ENCODE measurements at places on chromosomes 2 and 18.

DNA sequence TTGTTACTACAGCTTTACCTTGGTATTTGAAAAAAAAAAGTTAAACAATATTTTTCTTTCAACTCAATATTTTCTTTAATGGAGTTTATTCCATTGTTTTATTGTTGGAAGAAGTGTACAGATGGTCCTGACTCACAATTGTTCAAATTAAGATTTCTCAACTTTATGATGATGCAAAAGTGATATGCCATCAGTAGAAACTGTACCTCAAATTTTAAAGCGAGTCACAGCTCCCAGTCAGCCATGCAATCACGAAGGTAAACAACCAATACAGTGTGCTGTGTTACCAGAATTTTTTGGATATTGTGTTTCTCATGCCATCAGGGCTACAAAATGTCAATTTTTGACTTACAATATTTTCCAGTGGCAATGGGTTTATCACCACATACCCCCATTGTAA is 54.0 kb upstream of the COL5A2 start:
- DNase-seq, result no peak

- no peak for DNase-seq
Measured at GRCh38 chr2:120787822-120788700, 52.4 kb downstream of the GLI2 start.

DNA sequence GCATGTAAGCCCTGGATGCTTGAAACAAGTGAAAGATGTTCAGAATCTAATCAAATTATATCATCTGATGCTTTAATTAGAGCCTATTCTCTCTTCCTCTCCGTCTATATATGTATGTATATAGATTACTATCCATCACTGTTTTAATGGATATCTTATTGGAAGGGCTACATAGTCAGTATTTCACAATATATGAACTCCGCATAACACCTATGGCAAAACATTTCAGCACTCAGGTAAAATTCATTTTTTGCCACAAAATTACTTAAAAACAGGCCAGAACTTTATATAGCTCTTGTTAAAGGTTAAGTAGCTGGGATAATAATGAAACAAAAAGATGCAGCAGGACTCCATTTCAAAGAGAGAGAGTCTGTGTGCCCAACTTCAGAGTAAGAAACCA is 1.2 kb downstream of the PJVK start:
- DNase-seq, result no peak

GRCh38 chr2:115162494-115163293 is 720.3 kb downstream of the DPP10 start:
- DNase-seq, result no peak

DNA sequence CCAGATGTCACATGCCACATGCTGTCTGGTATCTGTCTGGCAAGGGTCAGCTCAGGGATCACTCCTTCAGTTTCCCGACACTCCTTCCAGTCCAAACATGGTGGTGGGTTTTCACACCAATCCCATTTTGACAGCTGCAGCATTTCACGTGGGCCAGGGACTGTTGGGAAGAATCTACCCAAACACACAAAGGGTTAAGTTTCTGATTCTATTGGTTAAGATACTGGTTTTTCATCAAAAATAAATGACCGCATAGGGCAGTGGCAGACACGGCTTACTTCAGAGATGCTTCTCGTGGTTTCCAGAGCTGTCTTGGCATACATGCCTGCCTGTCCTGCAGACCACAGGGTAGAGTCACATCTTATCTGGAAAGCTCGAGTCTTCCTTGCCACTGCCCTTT is 79.7 kb downstream of the PSMG2 start:
- DNase-seq, result no peak

DNA sequence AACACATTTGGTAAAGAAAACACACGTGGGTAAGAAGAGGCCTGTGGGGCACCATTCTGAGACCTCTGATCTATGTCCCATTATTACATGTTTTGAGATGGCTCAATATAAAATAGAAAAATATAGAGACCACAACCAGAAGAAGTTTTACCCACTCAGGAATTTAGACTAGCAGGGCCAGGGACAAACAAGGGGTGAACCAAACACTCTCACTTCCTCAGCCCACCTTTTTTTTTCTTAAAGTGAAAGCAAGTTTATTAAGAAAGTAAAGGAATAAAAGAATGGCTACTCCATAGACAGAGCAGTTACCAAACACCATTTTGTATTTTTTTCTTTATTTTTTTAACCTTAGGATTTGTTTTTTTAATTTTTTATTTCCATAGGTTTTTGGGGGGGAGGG is 119.0 kb upstream of the REV1 start:
- DNase-seq, result no peak

DNA sequence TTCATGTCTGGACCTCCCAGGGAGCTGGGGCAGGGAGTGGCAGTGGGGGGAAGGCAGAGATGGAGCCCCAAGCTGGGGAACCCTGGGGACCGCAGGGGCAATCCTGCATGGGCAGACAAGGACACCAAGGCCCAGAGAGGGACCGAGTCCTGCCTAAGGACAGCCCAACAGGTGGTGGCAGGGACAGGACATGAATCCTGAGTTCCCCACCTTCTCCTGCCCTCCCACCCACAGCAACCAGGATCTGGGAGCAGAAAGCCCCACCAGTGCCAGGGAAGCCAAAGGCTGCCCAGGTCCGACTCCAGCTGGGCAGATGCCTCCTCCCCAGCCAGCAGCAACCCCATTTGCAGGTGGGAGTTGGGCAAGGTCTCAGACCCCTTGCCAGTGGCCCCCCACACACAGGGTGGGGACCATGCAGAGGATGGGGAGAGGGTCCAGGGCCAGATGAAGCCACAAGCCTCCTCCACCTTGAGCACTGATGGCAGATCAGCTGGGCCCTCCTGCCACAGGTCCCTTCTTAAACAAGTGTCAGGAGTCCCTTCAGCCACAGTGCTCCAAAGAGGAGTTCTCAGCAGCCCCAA is 6.3 kb downstream of the ADRA2B start:
- DNase-seq, result no peak

DNA sequence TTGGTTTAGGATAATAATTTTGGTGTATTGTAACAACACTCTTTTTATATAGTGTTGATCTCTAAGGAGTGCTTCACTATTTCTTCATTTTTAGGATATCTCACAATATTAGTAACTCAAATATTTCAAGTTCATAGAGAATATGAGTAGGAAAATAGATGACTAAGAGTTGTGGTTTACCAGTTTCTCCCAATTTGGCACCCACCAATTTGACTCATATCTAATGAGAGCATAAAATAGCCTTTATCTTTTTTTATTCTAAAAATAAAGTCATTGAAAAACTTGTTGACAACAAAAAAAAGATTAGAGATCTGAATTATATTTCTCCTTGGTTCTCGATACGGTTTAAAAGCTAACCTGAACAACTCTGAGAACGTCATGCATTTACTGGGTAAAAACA is 204.0 kb downstream of the PARD3B start:
- no peak for DNase-seq

DNA sequence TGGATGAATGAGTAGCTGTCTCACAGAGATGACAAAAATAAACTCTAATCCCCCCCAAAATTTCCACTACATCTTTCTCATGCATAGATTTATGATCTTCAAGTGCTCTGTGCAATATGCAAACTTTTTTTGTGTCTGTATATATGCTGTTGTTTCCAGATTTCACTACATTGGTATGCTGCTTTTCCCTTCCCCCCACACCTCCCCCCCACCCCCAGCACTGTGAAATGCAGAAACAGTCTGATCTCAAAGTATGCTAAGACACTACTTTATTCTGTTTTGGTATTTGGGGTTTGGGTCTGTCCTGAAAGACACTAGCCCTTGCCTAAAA is 524 bp upstream of the KLHL14 start:
- DNase-seq, result no peak

DNA sequence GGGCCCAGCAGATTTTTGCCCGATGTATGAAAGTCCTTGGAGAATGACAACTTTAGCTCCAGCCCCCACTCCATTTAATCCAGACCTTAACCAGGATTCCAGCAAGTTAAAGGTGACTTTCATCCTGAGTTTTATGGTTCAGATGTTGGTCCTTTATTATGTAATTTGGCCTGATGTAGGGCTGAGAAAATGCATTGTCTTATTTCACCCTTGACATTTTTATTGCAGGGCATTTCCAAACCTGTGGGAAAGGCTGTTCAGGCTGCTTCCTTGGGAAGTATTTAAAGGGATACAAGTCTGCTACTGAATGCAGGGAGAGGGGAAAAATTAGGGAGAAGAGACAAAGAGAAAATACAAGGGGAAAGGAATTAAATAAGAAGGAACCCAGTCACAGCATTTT is 48.8 kb downstream of the ASB1 start:
- DNase-seq, result no peak

DNA sequence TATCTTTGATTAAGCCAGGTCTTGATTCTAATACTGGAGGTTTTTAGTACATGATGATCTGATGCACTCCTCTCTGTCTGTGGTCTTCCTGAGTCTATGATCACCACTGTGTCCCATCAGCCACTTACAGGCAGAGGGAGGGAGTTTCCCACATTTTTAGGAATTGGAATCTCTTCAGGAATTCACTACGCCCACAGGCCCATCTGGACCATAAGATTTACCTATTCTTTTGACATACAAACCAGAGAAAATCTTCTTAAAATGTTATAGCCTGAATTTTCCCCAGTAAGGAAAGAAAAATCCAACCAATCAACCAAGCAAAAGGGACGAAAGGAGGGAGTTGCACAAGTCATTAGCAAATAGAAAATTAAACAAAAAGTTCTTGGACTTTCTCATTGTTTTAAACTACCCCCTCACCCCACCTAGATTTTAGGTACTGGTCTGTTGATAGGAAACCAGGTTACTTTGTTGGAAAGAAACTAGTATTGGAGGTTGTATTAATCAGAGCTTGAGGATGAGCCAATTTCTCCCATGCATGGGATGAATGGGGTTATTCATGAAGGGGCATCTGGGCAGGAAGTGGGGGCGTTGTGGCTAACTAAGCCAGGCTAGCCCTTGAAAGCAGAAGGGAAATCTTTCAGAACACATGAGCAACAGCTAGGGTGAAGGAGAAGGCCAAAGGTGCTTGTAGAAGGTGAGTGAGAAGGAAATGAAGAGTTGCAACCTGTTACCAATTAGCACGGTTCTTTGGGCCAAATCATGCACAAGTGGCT is 328.2 kb upstream of the MEX3C start:
- DNase-seq, result no peak

- no peak for DNase-seq
Measured at GRCh38 chr18:50099725-50100407, 95.1 kb downstream of the MYO5B start.

DNA sequence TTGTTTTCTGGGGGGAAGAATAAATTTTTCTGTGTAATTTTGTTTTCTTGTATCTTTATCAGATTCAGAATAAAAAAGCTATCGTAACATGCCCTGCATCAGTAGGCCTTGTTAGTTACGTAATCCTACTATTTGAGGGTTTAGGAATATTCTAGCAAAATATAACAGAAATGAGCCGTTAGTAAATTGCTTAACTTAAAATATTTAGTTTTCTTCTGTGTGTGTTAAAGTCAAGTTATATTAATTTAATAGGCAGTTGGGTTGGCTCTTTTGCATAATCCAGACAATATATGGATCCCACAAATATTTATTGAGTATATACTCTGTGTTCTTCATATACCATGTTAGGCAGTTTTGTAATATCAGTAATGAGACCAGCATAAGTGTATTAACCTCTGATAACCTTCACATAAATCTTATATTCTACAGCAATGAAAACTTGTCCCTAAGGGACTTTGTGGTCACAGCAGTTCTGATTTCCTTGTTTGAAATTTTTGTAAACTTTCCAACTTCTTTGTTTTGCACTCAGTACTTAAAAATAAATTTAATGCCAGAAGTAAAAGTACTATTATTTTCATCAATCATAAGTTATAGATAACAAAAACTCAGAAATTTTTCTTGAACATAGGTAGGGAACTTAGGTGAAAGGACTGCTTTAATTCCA is 151.9 kb downstream of the FMNL2 start:
- no peak for DNase-seq

- DNase-seq, result no peak
Measured at GRCh38 chr2:114010001-114010400, 120.1 kb downstream of the ACTR3 start.

DNA sequence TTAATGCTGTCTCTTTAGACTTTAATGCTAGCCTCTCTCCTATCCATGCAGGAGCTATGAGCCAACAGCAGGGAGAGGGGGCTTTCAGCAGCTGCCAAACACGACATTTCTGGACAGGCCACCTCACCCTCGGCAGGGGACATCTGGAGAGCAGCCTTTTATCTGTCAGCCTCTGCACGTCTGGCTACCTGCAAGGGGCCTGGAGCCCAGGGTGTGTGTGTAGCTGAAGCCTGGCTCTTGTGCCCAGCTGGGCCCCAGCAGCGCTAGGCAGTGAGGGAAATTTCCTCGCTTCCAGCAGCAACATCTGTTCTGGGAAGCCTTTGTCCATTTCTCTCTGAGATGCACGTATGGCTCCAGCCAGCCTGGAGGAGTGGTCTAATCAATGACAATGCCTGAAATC is 728.7 kb upstream of the ID2 start:
- no peak for DNase-seq

- no peak for DNase-seq
Measured at GRCh38 chr2:16152071-16152927, 211.9 kb downstream of the MYCN start.

- no peak for DNase-seq
Measured at GRCh38 chr2:69335311-69335710, 51.7 kb downstream of the GFPT1 start.

- no peak for DNase-seq
Measured at GRCh38 chr2:28357055-28357454, 35.6 kb upstream of the FOSL2 start.

DNA sequence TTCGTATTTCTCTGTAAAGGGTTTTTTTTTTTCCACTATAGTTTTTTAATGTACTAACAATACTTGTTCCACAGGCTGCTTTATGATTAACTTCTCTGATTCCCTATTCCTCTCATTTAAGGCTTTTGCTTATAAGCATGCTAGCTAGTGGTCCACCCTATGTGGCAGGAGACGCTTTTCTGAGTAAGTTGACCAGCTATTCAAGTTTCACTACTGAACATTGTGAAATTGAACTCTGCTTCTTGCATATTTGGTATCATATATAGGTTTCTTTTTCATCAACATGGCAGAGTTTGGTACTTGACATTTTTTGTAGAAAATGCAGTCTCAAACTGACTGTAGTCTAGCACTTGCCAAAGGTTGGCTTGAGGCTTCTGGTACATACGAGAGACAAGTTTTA is 74.2 kb downstream of the OTX1 start:
- no peak for DNase-seq

- no peak for DNase-seq
Measured at GRCh38 chr2:133657591-133657990, 89.3 kb upstream of the NCKAP5 start.
